Karpas-422 (cell line): ENCODE measurements at places on chromosomes 5 and 9.

DNA sequence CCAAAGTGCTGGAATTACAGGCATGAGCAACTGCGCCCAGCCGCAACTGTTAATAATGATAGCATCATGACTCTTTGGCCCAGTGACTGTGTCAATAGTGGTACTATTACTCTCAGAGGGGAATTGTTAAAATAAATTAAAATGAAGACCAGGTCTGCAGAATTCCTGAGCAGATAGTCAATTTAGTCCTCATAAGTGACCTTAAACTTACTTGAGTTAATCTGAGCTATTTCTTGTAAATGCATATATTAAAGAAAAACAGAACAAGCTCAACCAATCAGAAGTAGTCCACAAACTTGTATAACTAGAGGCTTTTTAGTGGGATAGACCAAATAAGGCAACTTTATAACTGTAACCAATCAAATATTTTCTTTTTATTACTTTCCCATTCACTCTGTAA is 1.7 kb upstream of the RECK start:
- DNase-seq, result no peak

- peak; percentile 93 for DNase-seq
Measured at GRCh38 chr9:132942541-132943182, 1.8 kb downstream of the TSC1 start.

GRCh38 chr9:129610473-129611306 is 10.2 kb downstream of the C9orf50 start:
- DNase-seq, result peak; percentile 82

- DNase-seq, result no peak
Measured at GRCh38 chr5:59597690-59598546, 295.6 kb downstream of the PDE4D start.

- DNase-seq, result no peak
Measured at GRCh38 chr5:39420482-39421145, 4.2 kb downstream of the DAB2 start.

GRCh38 chr5:139635606-139636206 is 12.4 kb upstream of the CXXC5 start:
- DNase-seq, result peak; percentile 67

- DNase-seq, result no peak
Measured at GRCh38 chr5:96538808-96539250, 105.8 kb upstream of the PCSK1 start.

GRCh38 chr5:167509076-167509475 is 782.4 kb upstream of the WWC1 start:
- no peak for DNase-seq

DNA sequence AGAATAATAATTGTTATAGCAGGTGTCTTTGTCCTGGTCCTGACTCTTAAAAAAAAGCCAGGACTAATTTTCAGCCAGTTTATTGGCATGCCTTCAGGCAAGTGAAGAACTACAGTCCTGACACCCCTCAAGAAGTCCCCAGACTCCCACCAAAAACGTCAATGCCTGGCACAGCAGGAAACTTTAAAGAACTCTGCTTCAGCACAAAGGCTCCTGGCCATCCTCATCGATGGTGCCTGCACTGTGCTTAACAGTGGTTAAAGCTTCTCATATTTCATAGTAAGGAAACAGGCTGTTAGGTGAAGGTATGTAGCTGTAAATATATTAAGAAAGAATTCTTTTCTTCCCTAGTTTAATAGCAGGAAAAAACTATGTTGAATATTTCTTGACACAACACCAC is 280.1 kb upstream of the PUM3 start:
- DNase-seq, result no peak

DNA sequence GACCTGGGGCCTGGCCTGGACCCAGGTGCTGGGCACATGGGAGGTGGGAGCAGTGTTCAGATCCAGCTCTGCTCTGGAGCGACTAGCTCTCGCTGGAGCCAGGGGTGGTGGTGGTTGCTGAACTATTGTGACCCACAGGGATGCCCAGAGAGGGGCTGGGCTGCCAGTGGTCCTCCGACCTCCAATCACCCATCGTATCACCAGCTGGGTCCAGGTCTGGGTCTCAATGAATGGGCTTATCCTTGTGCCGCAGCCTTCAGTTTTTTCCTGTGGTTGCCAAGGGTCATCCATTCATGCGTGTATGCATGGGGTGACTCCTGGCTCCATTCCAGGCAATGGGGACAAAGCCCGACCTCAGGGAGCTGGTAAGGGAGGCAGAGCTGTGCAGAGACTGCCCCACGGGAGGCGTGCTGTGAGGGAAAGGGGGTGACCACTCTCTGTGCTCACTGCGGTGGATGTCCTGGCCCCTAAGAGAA is 68.6 kb upstream of the RNF130 start:
- DNase-seq, result no peak

DNA sequence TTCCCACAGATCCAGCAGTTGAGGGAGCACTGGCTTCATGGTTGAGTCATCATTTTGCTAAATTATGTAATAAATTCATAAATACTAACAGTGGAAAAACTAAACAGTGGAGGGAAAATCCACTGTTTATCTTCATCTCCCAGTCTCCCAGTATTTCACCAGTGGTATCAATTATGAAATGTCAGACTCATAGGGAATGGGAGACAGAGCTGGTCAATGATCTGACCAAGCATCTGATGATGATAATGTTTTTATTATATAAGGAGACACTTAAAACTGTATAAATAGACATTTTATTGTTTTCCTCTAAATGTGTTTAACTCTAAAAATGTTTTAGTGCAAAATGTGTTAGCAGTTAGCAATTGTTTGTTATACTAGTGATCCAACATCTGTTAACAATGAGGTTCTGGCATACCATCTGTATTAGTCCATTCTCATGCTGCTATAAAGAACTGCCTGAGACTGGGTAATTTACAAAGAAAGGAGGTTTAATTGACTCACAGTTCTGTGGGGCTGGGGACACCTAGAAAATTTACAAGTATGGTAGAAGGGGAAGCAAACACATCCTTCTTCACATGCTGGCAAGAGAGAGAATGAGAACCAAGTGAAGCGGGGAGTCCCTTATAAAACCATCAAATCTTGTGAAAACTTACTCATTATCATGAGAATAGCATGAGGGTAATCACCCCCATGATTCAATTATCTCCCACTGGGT is 11.8 kb upstream of the REEP5 start:
- DNase-seq, result no peak

GRCh38 chr5:68409259-68409658 is 193.7 kb downstream of the PIK3R1 start:
- no peak for DNase-seq

GRCh38 chr9:98568234-98568908 is 140.4 kb downstream of the GABBR2 start:
- no peak for DNase-seq

DNA sequence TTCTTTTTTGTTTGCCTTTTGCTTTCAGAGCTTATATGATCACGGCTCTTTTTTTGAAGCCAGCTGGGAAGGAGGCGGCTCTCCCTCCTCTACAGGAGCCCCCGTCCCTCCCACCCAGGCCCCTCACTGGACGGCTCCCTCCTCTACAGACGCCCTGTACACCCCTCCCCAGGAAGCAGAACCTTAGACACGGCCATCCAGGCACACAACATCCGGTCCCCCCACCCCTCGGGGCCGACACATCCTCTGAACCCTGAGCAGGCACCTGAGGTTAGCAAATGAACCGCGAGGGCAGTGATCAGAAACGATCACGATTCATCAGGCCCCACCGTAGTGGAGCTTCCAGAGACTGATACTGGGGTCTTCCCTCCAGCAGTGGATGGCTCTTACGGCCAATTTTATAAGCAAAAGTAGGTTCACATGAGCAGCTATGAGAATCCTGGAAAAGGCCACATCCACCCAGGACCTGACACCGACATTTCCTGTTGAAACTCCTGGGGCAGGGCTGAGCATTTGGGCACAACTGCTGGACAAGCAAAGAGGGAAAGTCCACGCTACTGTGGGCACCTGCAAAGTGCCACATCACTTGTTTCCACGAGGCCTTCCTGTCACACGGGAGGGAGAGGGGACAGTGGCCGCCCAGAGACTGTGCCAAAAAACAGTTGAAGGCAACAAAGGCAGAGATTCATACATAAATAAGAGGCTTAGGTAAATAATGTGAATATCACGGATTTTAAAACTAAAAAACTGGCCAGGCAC is 78.9 kb downstream of the SEMA4D start:
- DNase-seq, result peak; percentile 48

GRCh38 chr5:96703384-96703920 is 41.3 kb downstream of the CAST start:
- DNase-seq, result peak; percentile 63

DNA sequence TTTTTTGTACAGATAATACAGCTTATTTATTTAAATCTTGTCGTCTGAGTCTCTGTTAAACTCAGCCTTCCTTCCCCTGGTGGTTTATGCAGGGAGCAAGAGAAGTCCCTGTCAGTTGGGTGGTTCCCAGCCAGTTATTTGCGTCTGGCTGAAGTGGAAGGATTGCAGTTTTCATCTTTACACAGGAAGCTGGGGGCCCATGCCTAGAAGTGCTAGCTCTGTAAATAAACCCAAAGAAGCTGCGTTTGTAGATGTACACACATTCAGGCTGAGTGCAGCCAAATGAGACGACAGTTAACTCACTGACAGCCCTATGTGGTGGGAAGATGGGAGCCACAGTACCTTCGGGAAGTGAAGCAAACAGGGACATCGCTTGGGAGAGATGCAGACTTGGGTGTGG is 122.1 kb downstream of the SAXO1 start:
- no peak for DNase-seq

DNA sequence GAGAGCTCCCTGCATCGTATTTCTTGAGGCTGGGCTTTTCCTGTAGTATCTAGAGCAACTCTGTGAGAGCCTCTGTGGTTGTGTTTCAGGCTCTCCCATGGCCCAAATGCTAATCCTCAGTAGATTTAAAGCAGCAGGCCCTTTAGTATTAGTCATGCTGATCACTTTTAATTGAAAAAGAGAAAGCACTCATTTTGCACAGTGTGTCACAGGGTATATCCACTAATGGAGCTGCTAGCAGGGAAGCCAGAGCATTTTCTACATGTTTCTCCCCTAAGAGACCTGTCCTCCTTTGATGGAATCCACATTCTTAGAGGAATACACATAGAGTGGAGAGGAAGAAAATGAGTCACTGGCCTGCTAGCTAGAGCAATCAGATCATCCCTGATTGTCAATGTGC is 348.5 kb downstream of the TMEM232 start:
- DNase-seq, result no peak

GRCh38 chr5:141040771-141041426 is 10.3 kb upstream of the PCDHB1 start:
- peak; percentile 96 for DNase-seq

GRCh38 chr9:77810637-77811119 is 162.6 kb upstream of the GNA14 start:
- DNase-seq, result no peak

GRCh38 chr5:139245637-139246339 is 47.6 kb upstream of the SIL1 start:
- no peak for DNase-seq

- DNase-seq, result no peak
Measured at GRCh38 chr5:169411786-169412430, 111.0 kb upstream of the SLIT3 start.

DNA sequence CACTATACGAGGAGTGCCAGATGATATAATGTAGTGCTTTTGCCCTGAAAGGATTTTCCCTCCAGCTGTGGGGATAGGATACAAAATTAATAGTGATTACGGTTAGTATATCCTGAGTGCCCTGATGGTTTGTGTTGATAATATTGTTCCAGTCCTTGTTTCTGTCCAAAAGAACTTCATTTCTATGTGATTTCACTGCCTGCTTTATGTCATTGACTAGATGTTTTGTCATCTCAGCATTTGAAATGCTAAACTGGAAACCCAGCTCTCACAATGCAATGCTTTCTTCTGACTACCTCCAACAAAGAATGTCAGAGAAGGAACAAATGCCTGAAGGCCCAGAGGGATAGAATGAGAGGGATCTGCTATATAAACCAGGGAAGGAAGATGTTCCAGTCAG is 177.8 kb downstream of the NIPBL start:
- no peak for DNase-seq

DNA sequence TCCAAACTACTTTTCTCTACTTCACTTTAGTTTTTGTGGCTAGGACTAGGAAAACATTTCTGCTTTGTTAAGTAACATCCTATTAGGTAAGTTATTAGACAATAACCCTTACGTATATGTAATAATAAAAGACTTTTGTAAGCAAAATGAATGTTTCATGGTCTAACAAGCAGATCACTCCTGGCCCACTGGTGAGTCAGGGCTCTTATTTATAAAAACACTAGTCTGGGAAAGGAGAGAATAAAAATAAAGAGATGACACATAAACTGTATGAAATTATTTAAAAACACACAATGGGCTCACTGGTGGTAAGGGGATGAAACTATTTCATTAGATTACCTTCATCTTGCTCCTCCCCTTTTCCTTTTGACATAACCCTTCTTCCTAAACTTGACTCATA is 2212.2 kb upstream of the ACO1 start:
- DNase-seq, result no peak

DNA sequence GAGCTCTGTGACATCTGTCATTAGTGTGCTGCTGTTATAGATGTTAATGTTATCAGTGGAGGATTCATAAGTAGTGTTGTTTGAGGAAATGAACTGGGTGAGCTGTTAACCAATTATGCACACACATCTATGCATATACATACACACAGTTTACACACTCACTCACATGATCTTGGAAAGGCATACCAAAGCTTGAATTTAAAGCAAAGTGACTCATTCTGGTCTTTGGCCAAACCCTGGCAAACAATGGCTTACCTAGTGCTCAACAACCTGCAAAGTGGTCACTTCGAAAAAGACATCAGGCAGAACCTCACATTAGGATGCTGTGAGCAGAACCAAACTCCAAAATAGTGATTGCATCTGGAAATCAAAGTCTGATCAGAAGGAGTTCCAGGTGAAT is 1037.3 kb upstream of the CDH6 start:
- no peak for DNase-seq

DNA sequence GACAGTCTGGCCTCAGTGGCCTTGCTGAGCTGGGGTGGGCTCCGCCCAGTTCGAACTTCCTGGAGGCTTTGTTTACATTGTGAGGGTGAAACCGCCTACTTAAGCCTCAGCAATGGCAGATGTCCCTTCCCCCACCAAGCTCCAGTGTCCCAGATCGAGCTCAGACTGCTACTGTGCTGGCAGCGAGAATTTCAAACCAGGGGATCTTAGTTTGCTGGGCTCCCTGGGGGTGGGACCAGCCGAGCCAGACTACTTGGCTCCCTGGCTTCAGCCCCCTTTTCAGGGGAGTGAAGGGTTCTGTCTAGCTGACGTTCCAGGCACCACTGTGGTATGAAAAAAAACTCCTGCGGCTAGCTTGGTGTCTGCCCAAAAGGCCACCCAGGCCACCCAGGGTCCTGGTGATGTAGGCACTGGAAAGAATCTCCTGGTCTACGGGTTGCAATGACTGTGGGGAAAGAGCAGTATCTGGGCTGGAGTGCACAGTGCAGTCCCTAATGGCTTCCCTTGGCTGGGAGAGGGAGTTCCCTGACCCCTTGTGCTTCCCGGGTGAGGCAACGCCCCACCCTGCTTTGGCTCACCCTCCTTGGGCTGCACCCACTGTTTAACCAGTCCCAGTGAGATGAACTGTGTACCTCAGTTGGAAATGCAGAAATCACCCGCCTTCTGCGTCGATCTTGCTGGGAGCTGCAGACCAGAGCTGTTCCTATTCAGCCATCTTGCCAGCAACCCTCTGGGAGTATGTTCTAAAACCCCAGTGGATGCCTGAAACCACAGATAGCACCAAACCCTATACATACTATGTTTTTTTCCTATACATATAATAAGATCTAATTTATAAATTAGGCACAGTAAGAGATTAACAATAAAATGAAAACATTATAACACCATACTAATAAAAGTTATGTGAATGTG is 95.5 kb downstream of the TMEM161B start:
- peak; percentile 16 for DNase-seq
